Karpas-422 (cell line): ENCODE measurements at places on chromosomes 3 and 15. TPM values are rescaled to one million over a fixed set of nuclear protein-coding genes. Genes with fewer than 3 reads are reported as not detected.

DNA sequence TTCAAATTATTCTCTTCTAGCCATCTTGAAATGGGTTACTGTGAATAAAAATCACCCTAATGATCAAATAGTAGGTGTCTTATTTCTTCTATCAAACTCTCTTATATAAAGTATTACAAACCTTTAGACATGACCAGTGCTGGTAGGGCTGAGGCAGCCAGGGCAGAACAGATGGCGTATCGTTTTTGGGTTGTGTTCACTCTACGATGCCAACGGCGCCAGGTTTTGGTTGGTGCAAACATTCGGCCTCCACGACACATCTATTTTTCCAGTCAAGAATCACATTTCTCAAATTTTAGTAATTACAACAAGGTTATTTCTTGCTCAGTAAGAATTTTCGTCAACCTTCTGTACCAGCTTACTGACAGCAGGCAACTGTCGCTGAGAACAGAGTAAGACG lies 2.2 kb downstream of the RPL4 start:
- DNase-seq, result no peak

DNA sequence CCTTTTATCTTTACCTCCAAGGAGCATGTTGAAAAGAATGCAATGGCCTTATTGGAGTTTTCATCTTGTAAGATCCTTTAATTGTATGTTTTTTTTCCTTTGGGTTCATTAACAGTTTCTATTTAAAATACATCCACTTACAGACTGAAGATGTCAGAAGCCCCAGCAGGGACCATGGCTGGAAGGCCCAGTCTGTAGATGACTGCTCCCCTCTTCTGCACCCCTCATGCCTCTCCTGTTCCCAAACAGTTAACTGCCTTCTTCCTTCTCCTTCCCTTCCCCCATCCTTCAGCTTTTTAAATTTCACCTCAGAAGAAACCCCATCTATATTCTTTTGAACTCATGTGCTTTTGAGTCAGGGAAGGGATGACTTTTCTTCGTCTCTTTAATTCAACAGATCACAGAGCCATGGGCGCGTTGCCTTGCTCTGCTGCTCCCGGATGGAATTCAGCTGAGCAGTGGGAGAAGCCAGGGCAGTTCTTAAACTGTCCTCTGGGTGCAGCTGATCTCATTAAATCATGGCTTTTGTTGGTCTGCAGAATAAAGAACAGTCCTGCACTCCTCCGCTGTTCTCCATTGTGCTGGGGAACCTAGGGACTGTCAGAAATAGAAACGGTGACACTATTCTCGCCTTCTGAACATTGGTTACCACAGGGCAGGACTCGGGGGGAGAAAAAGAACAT lies 71.5 kb upstream of the EIF1B start:
- no peak for DNase-seq

DNA sequence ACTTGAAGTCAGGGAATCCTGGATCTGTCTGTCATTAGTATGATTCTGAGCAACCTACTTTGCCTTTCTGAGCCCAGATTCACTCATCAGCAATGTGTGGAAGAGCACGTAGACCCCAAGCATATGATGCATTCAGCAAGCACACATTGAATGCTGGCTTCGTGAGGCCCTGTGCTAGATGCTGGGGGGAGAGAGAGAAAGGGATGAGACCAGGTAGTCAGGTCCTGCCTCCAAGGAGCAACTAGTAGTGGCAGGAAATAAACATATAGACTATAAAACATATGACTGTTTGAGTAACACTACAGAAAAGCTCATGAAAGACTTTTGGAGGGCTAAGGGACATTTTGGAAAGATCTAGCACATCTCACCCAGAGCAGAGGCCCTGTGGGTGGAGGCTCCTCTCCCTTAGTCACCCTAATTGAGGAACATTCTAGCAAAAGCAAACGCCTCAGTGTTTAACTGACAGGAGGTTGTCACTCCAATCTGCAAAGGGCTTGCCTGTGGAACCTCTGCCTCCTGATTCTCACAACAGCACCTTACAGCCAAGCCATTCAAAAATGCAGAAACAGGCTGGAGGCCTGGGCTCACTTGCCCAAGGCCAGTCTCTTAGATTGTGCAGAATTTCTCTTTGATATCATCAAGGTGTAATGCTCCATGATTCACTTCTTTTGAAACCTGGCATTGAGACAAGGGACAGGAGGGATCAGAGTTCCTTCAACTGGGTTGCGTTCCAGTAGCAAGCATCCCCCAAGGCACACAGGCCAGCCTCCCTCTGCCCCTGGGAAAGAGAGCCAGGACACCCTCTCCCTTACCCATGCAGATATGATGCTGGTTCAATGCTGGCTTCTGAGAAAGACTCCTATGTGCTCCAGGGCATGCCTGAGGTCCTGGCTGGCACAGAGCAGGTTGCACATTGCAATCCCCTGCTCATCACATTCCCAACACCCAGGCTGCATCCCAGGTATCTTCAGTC lies 26.1 kb downstream of the STARD5 start:
- no peak for DNase-seq

DNA sequence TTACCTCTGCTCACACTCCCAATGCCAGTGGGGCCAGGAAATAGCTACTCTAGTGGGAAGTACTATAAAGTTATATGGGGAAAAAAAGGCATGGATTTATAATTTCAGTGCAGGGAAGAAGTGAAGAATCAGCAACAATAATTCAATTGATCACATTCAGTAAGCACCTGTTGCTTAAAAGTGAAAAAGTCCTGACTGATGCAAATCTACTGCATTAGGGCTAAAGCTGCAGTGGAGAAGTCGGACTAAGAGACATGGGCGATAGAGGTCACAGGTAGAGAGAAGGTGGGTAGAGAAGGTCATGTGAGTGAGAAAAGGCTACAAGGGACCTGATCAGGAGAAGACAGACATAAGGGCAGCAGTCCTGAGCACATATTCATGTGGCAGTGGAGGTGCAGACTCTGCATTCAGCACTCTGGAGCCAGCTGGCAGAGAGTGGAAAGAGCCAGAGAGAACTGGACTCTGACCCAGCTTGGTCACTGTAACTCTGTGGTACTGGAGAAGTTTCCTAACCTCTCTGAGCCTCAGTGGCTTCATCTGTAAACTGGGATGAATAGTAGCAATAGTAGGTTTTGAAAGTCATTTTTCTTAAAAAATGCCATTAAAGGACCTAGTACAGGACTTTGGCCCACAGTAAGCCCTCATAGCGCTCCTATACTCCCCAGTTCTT lies 17.6 kb upstream of the BCL2A1 start:
- DNase-seq, result no peak

- DNase-seq, result peak; percentile 53
Observed at GRCh38 chr3:55690726-55691125, 203.6 kb upstream of the WNT5A start.

DNA sequence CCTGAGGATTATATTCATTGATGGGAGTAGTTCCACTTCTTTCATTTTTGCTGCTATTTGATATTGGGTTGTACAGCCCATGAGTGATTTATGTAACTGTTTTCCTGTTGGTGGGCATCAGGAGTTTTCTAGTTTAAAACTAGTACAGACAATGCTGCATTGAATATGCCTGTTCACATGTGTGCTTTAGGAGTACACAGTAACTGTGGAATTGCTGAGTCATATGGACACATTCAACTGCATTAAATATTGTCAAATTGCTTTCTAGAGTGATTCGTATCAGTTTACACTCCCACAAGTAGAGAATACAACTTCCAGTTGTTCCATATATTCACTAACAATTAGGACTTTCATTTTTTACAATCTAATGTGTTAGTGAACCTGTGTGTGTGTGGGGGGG lies 59.8 kb upstream of the THSD4 start:
- no peak for DNase-seq

- DNase-seq, result no peak
Observed at GRCh38 chr3:8945890-8946600, 17.2 kb downstream of the RAD18 start.

Gene ISLR2
- total RNA-seq, result not detected in 2 replicates

Gene ATP13A5
- total RNA-seq, result not detected in 2 replicates

Gene EPHA3
- not detected in 2 replicates for total RNA-seq

Gene NEK10
- 0.34 and 0.72 TPM in 2 replicates for total RNA-seq

Gene MYLK
- 0.18 and 0.63 TPM in 2 replicates for total RNA-seq

Gene CCR3
- not detected in 2 replicates for total RNA-seq

Gene TMEM212
- total RNA-seq, result not detected in 2 replicates

Gene EPHB1
- total RNA-seq, result 24.1 and 24.3 TPM in 2 replicates

Gene FBXW12
- not detected in 2 replicates for total RNA-seq
